ENCODE measurements at places on chromosomes 7 and 10.

GRCh38 chr10:19853831-19854230 lies 37.6 kb downstream of the PLXDC2 start:
- DNase-seq = no peak

GRCh38 chr10:6363511-6363910 lies 160.8 kb downstream of the PFKFB3 start:
- no peak for DNase-seq

- DNase-seq = no peak
These were observed 43.5 kb downstream of the ADK start for GRCh38 chr10:74194545-74194944.

GRCh38 chr7:156545979-156546378 lies 94.6 kb upstream of the RNF32 start:
- DNase-seq = no peak

DNA sequence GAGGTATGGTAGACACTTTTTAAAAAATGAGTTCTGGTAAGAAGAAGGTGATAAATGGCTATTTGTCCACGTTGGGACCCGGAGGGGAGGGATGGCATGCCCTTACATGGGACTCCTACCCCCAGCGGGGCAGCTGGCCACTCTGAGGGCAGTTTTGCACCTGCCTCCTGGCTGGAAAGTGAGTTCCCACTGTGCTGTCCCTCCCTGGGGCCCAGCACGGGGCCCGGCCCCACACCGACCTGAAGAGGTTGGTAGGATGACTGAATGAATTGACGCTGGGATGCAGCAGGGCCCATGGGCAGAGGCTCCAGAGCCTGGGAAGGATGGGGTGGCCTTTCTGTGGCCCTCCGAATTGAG lies 601 bp upstream of the AEBP1 start:
- no peak for DNase-seq

DNA sequence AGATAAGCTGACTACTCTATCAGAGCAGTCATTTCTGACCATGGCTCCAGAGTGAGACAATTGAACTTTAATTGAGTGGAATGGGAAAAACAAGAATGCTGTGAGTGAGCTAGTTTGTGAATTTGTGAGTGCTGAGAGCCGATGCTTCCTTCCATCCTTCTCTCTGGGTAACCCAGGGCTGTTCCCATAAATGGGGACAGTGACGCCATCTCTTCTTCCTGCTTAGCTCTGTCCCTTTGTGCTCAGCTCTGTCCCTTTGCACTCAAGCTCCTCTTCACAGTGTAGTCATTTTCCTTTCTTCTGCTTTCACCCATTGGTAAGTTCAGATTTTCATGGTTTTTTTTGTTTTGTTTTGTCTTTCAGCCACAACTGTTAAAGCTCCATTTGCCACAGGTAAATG lies 24.4 kb downstream of the C10orf120 start:
- no peak for DNase-seq
